ENCODE measurements at places on chromosomes 5 and 9.
A peak's percentile ranks its signal among the peaks of the same experiment; 100 is the strongest.

GRCh38 chr5:135645336-135646180 is 66.8 kb upstream of the CXCL14 start:
- DNase-seq, result no peak

GRCh38 chr5:149160291-149160787 is 19.0 kb downstream of the ABLIM3 start:
- DNase-seq, result no peak

DNA sequence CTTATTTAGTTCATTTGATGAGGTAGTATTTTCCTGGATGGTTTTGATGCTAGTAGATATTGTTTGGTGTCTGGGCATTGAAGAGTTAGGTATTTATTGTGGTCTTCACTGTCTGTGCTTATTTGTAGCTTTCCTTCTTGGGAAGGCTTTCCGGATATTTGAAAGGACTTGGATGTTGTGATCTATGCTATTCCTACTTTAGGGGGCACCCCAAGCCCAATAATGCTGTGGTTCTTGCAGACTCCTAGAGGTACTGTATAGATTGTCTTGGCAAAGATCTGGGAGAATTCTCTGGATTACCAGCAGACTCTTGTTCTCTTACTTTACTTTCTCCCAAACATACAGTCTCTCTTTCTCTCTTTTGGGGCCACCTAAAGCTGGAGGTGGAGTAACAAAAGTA is 315.7 kb downstream of the MAT2B start:
- DNase-seq, result no peak

DNA sequence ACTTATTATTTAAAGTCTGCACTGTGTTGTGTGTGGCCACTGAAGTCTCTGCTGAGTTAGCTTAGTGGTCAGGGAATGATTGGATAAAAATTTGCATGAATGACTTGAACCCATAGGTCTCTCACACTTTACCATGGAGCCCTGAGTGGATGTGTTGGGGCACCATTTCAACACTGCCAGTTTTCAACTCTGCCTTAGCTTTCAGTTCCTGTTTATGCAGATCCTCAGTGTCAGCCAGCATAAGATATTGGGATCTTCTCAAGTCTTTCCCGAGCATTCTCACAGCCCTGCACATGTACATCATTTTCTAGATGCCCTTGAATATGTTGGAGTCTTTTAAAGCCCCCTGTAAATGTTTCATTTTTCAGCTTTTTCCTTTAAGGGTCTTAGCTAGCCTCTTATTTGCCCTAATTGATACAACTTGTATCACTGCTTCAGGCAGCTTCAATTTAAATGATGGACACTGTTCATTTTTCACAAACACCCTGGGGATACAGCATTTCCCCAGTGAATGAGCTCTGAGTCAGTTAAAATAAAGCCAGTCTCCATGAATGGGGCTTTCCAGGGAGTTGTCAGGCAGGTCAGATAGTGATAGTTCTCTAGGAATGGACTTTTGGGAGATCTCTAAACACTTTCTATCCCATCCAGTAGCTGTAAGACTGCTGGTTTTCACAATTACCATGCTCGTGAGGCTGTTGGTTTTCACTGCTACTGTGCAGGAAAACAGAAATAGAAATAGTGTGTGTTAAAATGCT is 211.9 kb upstream of the PAPPA start:
- DNase-seq, result peak; percentile 37

DNA sequence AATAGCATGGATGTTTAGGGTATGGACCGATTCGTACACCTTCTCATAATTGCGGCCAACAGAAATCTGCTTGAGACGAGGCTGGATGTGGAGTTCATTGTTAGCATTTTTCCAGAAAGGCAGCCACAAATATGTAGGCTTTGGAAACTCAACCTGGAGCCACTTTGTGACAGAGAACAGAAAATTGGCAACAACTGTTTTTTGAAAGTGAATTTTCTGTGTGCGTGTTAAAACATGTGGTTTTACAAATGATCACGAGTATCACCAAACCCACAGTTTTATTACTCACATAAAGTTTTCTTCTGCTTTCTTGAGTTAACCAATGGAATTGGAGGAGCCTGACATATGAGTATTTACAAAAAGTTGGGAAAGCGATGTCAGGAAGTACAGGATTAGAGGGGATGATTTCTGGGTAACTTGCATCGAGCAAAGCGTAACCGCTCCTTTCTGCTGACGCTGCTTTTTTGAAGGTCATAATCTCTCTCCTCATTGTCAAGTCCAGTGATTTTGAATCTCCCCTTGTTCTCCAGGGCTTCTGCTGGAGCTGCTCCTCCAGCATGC is 138.5 kb upstream of the TAF11L2 start:
- DNase-seq, result peak; percentile 73

GRCh38 chr9:79781263-79781662 is 209.5 kb downstream of the TLE4 start:
- no peak for DNase-seq

GRCh38 chr9:108816037-108816436 is 39.7 kb downstream of the ACTL7B start:
- DNase-seq, result no peak

GRCh38 chr5:81789033-81789432 is 38.1 kb upstream of the SSBP2 start:
- no peak for DNase-seq

DNA sequence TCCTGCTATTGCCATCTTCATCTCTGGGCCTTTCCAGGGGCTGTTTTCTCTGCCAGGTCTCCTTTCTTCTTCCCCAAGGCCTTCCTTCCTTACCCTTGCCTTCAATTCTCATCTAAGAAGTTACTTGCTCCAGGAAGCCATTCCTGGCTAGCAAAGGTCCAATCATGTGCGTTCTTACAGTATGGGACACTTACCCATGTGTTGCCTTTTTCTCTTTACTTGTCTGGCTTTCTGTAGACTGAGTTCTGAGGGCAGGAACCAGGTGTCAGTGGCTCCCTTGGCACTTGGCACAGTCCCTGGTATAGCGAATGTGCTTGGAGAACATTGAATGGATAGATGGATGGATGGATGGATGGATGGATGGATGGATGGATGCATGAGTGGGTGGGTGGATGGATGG is 10.2 kb downstream of the FOXI1 start:
- DNase-seq, result no peak

- DNase-seq, result no peak
These were observed 34.1 kb upstream of the TTC23L start for GRCh38 chr5:34804913-34805312.

GRCh38 chr9:79446523-79447307 is 125.0 kb upstream of the TLE4 start:
- no peak for DNase-seq

DNA sequence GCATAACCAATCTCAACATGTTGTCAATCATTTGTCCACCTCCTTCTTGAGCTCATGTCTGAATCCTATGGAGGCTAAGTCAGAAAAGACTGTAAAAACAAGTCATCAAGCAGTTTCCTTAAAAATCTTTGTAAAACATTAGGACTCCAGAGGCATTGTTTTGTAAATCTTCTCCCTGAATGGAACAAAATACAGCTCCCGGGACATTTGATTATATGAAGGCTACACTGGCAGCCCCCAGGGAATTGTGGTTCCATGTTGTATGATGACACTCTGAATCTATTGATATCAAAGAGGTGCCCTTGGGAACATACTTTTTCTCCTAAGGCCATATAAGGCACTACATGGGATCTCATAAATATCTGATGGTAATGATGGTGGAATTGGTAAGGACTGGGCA is 83.2 kb upstream of the NUDT12 start:
- DNase-seq, result no peak

DNA sequence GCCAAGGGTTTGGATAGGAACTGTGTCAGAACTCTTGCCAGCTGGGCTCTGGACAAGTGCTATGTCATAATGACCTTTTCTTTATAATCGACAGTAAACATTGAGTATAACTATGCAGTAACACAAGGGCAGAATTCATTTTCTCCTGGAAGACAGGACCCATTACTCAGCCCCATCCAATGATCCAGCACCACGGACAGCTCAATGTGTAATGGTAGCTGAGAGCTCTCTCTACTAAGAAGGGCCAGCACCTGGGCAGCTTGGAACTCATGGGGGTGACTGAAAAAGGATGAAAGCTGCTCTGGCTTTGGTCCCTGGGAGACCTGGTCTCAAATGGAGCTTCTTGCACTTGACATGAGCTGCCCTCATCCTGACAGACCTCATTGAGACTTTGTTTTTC is 347.8 kb downstream of the TRIM32 start:
- no peak for DNase-seq

GRCh38 chr5:14331386-14331781 is 188.2 kb downstream of the TRIO start:
- no peak for DNase-seq

- no peak for DNase-seq
These were observed 57.8 kb upstream of the NRARP start for GRCh38 chr9:137359850-137360249.

- DNase-seq, result peak; percentile 30
These were observed 256.2 kb downstream of the ACTL7B start for GRCh38 chr9:108599571-108599970.

- DNase-seq, result no peak
These were observed 307.9 kb downstream of the SPOCK1 start for GRCh38 chr5:137191179-137191578.

GRCh38 chr5:150945486-150945885 is 40.7 kb upstream of the ZNF300 start:
- no peak for DNase-seq

DNA sequence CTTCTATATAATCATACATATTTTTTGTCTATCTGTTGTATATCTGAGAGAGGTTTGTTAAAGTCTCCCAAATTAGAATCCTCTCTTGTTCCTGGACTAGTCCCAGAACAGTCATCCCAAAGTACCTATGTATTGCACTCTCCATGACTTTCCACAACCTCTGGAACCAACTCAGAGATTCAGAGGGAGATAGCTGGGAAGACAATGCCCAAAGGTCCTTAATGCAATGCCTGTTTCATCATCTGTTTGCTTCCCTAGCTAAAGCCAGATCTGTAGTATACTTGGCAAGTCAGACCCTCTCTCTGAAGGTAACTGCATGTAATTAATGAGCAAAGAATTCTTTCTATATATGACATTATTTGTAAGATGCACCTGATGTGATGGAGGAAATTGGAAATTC is 89.4 kb downstream of the ZNF474 start:
- DNase-seq, result no peak

GRCh38 chr9:106414042-106414441 is 448.9 kb upstream of the ZNF462 start:
- DNase-seq, result no peak

- DNase-seq, result peak; percentile 75
These were observed 90.3 kb upstream of the ZNF366 start for GRCh38 chr5:72597456-72597948.

DNA sequence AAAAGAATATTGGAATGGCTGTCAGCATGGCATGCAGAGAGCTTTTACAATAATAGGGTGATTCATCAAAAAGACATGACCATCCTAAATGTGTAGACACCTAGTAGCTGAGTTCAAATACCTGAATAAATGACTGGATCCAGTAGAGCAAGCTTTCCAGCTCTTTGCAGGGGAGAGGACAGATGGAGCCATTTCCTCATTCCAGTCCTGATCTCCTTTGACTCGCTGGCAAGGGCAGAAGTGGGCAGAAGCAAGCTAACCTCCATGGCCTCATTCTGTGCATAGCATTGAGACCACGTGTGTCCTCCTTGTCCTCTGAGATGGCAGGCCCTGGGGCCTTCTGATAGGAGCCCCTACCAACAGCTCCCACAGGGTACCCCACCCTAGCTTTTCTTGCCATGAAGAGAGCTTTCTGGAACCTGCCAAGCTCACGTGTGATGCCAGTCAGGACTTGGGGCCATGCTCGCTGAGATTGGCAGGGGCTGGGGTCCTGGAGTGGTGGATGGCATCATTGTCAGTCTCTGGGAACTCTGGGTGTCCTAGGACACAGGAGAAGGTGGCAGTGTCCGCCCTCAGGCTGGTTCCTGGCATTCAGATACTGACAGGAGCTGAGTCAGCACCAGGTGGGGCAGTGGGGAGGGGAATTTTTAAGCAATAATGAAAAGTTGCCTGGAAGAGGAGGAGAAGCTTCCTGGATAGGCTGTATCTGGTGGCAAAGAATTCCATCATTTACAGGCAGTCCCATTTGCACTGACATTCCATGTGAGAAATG is 33.6 kb downstream of the WWC1 start:
- no peak for DNase-seq

GRCh38 chr5:3825531-3826451 is 230.2 kb downstream of the IRX1 start:
- DNase-seq, result no peak

DNA sequence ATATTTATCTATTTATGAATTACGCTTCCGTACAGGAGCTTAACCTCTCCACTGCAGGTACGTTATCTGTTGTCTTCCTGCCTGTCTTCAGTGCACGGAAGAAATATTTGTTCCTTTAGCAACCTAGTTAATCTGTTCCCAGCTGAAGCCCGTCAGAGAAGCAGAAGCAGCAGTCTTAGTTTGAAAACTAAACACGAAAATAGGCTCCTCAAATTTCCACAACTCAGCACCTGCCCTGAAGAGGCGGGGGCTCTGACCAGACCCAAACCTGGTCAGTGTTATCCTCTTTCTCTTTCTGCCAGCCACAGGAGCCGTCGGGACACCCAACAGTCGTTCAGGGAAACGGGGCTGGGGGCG is 462 bp downstream of the NUDCD2 start:
- no peak for DNase-seq
